CD4-positive, alpha-beta T cell (primary cell): ENCODE measurements at places on chromosomes 1 and 21. TPM values are rescaled to one million over a fixed set of nuclear protein-coding genes. Genes with fewer than 3 reads are reported as not detected.

- DNase-seq = no peak
Observed at GRCh38 chr1:97677702-97678101, 243.1 kb downstream of the DPYD start.

DNA sequence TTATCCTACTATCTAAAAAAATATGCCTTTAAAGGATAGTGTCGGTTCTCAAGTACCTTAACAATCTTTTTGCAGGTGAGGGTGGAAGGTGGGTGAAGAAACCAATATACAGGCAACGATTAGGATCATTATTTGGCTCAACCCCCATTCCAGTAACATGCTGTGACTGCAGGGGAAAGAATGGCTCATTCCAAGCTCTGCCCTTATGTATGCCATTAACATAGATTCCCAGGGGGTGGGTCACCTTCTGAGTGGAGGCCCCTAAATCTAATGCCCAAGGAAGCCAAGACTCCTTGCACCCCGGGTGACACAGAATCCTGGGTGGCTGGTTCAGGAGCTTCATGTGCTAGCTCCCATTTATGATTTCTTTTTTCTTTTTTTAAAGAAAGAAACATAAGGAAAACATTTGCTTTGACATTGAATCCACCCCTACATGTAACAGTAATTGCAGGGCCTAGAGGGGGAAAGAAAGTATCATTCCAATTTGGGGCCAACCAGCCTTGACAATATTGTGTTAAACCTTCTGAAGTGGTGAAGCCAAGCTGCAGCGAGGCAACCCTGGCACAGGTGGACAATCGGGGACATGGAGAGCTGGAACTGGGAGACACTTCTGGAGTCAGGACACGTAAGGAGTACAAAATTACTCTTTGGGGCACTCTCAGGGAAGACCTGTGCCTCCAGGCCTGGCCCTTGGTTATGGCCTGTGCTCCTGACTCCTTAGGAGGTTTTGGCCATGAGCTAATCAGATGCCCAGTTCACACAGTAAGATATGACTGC, 200.3 kb downstream of the PBX1 start:
- no peak for DNase-seq

GRCh38 chr1:78650114-78650660, 556 bp downstream of the IFI44 start:
- no peak for DNase-seq

- DNase-seq = no peak
Observed at GRCh38 chr1:155177918-155178281, 4.3 kb downstream of the TRIM46 start.

GRCh38 chr1:212228591-212229119, 56.6 kb upstream of the PPP2R5A start:
- DNase-seq = no peak

DNA sequence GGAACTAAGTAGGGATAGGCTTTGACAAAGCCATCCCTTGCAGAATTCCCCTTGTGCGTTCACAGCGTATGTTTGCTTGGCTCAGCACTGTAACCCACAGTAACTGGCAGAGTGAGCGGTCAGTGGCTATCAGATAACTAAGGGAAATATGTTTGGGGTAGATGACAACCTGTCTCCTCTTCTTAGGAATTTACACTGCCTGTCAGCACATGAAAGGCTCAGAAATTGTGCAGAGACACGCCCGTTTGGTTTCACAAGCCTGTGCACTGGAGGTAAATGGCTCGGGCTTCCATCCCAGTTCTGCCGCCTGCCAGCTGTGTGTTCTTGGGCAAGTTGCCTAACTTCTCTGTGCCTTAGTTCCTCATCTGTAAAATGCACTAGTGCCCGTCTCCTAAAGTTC, 101.2 kb downstream of the PRDM2 start:
- DNase-seq = no peak

DNA sequence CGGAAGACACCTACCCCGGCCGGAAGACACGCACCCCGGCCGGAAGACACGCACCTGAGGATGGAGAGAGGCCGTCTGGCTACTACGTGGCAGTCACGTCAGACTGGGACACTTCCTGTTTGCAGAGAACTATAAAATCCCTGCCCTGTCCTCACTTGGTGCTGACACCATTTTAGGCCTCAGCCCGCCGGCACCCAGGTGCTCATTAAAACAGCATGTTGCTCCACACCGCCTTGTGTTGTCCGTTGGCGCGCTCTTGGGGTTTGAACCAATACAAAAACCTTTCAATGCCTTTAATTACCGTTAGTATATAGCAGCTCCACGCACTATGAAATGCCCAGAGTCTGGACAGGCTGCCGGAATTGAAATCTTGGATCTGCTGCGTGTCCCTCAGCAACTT, 34.7 kb downstream of the VN1R5 start:
- no peak for DNase-seq

GRCh38 chr21:24046829-24047443, 1560.3 kb downstream of the MRPL39 start:
- no peak for DNase-seq

GRCh38 chr1:153543736-153544135, 1.9 kb downstream of the S100A4 start:
- DNase-seq = no peak

- no peak for DNase-seq
Observed at GRCh38 chr1:192592517-192592916, 16.9 kb downstream of the RGS1 start.

DNA sequence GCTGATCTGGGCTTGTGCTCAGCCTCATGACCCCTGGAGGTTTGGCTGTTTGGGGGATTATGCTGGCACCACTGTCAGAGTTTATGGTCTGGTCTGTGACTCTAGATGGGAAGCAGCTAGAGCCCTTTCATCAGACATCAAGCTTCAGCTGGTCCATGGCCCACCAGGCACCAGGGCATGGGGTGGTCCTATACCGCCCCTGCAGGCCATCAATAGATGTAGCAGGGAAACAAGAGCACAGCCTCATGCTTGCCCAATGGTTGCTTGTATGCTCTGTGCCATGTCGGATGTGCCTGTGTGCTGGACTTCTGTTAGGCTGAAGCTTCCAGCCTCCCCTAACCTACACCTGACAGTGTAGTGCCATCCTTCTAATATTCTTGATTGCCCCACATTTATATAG, 71.1 kb upstream of the CD34 start:
- DNase-seq = no peak

GRCh38 chr1:32949519-32949918, 15.1 kb downstream of the RNF19B start:
- DNase-seq = no peak

DNA sequence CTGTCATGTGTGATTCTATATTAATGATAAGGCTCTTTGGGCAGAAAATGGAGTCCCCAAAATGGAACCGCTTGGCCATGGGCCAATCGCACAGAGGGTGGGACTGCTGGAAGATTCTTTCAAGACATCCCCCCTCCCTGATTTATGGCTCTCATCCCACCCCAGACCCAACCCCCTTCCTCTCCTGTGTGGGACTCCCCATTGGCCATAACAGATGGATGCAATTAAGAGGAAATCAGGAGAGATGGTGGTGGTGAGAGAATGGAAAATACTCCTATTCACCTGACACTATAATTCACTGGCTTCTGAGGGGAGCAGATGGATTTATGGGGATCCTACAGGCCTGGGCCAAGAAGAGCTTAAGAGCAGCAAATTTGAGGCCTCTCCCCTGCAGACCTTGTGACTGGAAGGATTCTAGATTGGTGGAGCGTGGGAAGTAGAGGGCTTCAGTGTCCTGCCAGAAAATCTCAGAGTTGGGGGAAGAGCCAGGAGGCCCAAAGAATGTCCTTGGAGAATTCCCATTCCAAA, 1.7 kb downstream of the IGFN1 start:
- DNase-seq = no peak

DNA sequence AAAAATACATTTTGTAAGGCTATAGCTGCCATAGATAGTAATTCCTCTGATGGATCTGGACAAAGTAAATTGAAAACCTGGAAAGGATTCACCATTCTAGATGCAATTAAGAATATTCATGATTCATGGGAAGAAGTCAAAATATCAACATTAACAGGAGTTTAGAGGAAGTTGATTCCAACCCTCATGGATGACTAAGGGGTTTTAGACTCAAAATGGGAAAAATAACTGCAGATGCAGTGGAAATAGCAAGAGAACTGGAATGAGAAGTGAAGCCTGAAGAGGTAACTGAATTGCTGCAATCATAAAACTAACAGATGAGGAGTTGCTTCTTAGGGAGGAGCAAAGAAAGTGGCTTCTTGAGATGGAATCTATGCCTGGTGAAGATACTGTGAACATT, 230.8 kb downstream of the KCTD3 start:
- DNase-seq = no peak

GRCh38 chr1:203797216-203797615, 1.8 kb downstream of the ZBED6 start:
- DNase-seq = no peak

- no peak for DNase-seq
Observed at GRCh38 chr1:230842801-230843200, 25.5 kb downstream of the C1orf198 start.

- no peak for DNase-seq
Observed at GRCh38 chr1:190904091-190904695, 426.5 kb upstream of the BRINP3 start.

DNA sequence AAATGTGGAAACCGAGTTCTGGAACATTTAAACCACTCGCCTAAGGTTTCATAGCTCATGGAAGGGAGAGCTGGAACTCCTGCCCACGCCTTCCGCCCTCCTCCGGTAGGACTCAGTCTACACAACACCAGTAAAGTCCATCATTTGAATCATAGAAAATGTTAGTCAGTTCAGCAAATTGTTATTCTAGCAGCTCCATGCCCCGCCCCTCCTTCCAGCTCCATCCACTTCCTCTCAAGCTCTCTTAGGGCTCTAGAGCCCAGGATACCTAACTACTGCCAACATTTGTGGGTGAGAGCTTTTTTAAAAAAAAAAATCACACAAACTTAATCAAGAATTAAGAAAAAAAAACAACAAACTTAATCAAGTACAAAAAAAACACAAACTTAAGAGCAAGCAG, 121.8 kb downstream of the TBX15 start:
- DNase-seq = no peak

- DNase-seq = no peak
Observed at GRCh38 chr1:197844651-197845050, 57.8 kb upstream of the C1orf53 start.

GRCh38 chr21:36699546-36700294, 805 bp downstream of the SIM2 start:
- no peak for DNase-seq

- DNase-seq = no peak
Observed at GRCh38 chr1:203536575-203536974, 42.6 kb downstream of the OPTC start.

DNA sequence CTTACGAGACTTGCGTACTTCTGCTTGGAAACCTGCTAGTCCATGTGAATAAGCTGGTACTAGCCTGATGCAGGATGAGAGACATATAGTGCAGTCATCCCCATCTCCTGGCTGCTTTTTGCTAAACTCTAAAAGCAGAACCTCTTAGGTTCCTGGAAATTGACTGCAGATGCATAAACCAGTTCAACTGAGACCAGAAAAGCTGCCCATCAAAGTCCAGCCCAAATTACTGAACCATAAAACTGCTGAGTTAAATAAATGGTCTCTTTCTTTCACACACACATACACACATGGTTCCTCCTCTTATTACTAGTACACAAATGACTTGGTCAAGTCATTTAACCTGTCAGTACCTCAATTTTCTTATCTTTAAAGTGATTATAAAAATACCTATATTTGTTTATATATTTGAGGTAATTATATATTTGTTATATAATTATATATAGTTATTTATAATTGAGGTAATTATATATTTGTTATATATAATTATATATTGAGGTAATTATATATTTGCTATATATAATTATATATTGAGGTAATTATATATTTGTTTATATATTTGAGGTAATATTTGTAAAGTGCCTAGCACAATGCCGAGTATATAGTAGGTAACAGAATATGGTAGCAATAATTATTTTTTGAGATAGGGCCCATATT, 25.2 kb upstream of the RABGAP1L start:
- no peak for DNase-seq

- no peak for DNase-seq
Observed at GRCh38 chr1:154764181-154764580, 105.9 kb downstream of the KCNN3 start.

GRCh38 chr1:50174101-50174500, 65.4 kb downstream of the ELAVL4 start:
- no peak for DNase-seq

DNA sequence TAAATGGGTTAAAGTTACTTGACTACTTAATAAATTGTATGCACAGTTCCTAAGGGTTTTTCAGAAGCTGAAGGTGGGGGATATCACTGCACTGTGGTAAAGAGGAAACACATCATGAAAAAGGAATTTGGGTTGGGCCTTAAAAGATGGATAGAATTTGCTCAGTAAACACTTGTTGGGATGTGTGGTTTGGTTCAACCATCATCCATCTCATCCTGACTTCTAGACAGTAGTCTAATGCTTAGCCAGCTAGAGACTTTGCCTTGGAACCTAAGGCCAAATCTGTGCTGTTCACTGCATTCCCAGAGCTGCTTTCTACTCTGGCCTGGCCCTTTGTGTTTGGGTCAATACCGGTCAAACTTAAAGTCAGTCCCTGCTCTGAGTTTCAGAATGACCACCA, 30.6 kb downstream of the LY9 start:
- DNase-seq = no peak

GRCh38 chr1:6675941-6676340, 25.7 kb downstream of the DNAJC11 start:
- DNase-seq = no peak

VANGL2 gene
- not detected for total RNA-seq

DNA sequence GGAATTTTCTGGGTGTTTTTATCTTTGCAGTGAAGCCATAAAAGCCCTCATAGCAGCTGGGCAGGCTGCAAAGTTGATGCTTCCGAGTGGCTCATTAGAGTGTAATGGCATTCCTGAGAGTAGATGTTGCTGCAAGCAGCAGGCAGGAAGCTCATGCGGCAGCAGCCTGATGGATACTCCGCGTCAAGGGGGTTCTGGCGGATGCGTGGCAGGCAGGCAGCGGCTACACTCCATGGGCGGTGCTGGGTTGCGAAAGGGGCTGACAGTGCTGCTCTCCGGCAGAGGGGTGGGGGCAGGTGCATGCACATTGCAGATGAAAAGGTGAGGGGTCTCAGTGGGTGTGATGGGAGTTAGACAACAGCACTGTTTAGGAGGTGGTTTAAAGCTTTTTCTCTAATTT, 93.2 kb upstream of the AJAP1 start:
- DNase-seq = no peak

FAM78B gene
- not detected for total RNA-seq

GRCh38 chr1:88104236-88104635, 579.8 kb upstream of the PKN2 start:
- DNase-seq = no peak

FAM177B gene
- total RNA-seq = not detected

DNA sequence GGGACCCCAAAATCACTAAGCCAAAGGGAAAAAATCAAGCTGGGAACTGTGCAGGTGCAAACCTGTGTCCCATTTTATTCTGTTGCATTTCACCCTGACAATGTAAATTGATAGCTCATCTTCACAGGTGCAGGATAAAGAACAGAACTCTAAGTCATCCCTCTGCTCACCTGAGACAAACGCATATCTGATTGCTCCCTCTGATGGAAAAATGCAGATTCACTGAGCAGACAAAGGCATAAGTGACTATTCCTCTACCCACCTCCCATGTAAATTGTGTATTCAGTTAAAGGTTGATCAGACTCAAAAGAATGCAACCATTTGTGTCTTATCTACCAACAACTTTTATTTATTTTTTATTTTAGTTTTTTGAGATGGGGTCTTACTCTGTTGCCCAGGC, 644.2 kb downstream of the PTPRU start:
- DNase-seq = no peak

GRCh38 chr1:67496329-67496728, 66.1 kb upstream of the SERBP1 start:
- no peak for DNase-seq
